ENCODE measurements at places on chromosomes 2 and 18.

DNA sequence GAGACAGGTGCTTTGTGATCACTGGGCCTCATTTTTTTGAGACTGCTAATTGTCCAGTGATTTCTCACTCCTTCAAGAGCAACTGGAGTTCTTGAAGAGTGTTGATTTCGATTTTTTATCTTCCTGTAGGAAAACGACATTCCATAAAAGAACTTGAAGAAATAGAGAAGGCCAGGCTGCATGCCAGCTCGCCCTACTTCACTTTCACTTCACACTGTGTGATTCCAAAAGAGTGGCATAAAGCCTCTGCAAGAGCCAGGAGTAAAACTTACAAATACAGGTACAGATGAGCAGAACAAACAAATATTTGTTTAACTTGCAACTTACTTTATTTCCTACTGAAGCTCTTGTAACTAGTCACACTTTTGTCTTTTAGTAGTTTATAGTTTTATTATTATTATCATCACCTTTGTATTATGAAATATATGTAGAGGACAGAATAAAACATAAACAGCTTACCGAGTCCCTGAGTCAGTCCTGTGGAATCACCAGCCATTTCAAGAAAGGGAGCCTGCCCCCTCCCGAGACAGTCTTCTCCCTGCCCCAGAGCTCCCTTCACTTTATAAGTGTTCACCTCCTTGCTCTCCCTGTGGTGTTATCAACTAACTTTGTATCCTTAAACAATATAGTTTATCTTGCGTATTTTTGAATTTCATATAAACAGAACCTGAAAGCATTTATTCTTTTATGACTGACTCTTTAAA is 8.7 kb downstream of the FAM228A start:
- no peak for DNase-seq

GRCh38 chr2:21270708-21271122 is 146.9 kb downstream of the TDRD15 start:
- DNase-seq, result no peak

GRCh38 chr2:138814123-138814898 is 34.1 kb upstream of the NXPH2 start:
- no peak for DNase-seq

DNA sequence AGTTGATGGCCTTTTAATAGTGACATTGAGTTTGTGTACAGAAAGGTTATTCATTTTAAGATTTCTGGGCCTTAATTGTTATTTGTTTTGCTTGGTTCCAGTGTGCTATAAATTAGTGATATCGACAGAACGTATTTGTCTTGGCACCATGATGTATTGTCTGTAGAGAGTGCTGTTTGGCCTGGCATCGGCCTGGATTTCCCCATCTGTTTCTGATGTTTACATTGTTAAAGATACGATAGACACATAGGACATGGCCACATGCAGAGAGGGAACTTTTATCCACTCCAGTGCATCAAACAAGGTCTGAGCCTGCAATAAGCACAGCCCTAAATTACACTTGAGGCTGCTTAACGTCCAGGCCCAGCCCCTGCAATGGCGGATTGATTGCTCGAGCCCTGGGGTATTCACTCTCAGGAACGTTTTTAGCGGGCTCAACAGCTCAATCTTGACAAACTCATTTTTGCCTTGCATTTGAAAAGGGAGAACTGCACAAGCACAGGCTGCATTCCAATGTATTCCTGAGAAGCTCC is 144.7 kb downstream of the SLC4A3 start:
- peak; percentile 95 for DNase-seq

GRCh38 chr2:225649274-225649673 is 249.8 kb downstream of the NYAP2 start:
- peak; percentile 14 for DNase-seq

GRCh38 chr2:241947876-241948275 is 78.3 kb downstream of the RTP5 start:
- no peak for DNase-seq
